ENCODE measurements at places on chromosomes 3 and 15.

GRCh38 chr3:128489927-128490649 is 2.9 kb downstream of the GATA2 start:
- DNase-seq: peak; percentile 41

- no peak for DNase-seq
Observed at GRCh38 chr3:184577546-184577945, 16.0 kb downstream of the EPHB3 start.

GRCh38 chr15:60569596-60569995 is 90.7 kb upstream of the ICE2 start:
- DNase-seq: no peak

DNA sequence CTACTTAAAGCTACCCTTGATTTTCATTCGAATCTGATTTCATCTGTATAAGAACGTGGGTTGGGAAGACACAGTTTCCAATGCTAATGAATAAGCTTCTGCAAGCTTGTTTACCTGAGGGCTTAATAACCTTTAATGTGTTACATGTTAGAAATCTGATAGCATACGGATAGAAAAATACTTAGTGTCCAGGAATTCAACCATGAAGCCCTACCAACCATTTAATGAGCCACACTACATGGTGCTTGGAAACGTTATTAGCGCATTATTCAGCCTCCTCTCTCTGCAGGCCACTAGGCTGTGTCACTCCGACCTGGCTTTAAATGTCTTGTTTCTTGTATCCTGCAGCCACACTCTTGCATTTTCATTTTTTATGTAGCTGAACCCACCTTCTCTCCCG is 1.6 kb downstream of the FAM81A start:
- no peak for DNase-seq

- DNase-seq: no peak
Observed at GRCh38 chr3:34175636-34176176, 377.3 kb downstream of the PDCD6IP start.

DNA sequence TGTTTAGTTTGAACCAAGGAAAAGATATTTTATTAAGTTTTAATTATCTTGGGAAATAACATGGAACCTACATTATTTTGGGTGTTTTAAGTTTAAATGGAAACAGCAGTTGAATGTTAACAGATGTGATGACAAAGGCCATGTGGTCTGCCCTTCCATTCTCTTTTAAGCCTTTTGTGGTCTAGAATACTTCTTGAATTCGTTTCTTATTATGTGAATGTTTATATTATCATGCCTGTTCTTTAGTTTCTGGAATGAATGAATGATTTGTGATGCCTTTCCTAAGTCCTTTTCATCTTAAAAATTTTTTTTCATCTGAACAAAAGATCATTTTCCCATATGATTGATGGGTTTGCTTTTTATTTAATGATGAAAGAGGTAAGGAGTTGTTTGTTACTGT is 44.6 kb downstream of the SNRK start:
- no peak for DNase-seq

DNA sequence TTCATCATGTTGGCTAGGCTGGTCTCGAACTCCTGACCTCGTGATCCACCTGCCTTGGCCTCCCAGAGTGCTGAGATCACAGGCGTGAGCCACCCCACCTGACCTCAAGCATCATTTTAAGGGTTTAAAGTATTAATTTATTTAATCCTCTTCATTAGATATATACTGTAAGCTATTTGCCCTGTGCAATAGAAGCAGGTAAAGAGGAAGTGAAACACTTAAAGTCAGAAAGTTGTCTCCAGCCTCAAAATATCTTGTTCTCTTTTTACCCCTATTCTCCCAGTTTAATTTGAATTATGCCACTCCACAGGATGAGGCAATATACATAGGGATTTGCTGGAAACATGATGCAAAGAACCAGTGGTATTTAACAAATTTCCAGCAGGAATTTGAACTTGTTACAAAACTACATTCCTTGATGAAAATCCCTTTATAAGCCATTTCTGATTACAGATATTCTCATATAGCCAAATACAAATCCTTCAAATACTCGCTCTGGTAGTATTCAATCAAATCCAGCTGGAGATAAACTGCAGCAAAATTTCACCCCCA is 2.0 kb downstream of the NDUFB5 start:
- DNase-seq: no peak

DNA sequence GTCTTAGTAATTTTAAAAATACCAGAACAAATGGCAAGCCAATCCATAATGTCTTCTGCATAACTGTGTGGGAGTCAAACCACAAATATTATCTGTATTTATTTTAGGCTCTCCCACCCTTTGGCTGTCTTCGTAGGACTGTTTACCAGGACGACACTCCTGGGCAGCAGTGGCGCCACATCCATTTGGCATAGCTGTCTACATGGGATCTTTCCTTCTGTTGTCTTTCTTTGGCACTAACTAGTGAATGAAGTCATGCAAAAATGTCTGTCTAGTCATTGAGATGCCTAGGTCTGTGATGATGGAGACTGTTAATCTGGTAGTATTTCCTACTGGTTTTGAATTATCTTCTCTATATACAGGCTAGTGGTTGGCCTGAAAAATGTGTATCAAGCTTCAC is 54.0 kb upstream of the CHMP2B start:
- no peak for DNase-seq

GRCh38 chr3:151580591-151580990 is 119.7 kb upstream of the IGSF10 start:
- no peak for DNase-seq

DNA sequence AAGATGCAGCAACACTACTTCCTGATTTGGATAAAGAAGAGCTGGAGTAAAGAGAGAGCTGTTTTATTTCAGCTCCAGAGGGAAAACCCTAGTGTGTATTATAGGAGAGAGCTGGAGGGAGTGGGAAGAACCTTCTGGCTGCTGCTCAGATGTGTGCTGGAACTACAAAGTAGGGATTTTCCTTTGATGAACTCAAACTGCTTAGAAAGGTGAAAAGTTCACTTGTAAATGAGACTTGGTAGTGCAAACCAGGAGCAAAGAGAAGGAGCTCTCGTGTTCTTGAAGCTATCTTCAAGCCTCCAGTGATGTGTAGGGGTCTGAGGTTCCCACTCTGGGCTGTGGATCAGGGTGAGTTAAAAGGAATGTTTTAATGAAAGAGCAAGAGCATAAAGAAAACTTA is 110.4 kb downstream of the EDEM1 start:
- DNase-seq: no peak

DNA sequence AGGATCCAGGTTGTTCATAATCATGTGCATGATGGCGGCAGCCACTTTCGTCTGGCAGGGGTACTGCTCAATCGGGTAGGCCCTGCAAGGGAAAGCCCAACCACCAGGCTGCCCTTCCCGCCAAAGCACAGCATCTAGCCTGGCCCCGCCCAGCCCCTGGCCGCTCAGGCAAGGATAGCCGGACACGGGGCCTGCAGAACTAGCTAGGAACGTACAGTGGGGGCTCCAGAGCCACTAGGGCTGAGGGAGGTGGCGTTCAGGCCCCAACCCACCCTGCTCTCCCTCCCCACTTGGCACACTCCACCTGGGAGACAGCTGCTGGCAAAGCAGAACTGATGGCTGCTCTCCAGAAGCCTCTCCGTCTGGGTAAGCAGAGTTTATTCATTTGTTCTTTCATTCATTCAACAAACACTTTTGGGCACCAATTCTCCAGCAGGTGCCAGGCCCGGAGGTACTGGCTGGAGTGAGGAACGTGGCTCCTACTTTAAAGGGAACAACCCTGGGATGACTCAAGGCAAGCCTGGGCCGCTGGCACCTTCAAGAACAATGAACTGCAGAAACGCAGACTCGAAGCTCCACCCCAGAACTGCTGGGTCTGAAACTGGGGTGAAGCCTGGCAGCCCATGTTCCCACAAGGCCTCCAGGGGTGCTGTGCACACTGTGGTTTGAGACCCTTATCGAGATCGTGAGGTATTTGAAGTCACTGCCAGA is 7.8 kb downstream of the UROC1 start:
- no peak for DNase-seq

DNA sequence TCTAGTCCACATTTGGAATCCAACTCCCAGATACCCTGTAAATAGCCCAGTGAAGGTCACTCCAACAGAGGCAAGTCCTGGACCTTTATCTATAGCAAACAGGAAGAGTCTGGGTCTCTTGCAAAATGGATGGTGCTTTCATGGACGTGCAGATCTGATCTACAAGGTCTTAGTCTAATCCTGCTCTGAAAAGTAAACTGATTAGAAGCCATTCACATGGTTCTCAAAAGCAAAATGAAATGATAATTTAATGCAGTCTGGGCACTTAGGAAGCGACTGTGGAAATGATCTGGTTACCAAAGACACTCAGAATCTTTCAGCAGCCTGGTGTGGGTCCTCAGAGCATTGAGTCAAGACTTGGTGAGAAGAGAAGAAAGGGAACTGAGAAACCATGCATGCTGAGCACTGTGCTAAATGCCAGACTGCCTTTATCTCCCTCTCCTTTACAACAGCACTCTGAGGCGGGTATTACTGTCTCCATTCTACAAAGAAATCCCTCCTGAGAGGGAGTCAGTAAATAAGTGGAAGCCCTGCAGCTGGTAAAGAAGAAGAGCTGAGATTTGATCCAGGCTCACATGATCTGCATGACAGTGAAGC is 29.0 kb downstream of the AQP9 start:
- DNase-seq: no peak

DNA sequence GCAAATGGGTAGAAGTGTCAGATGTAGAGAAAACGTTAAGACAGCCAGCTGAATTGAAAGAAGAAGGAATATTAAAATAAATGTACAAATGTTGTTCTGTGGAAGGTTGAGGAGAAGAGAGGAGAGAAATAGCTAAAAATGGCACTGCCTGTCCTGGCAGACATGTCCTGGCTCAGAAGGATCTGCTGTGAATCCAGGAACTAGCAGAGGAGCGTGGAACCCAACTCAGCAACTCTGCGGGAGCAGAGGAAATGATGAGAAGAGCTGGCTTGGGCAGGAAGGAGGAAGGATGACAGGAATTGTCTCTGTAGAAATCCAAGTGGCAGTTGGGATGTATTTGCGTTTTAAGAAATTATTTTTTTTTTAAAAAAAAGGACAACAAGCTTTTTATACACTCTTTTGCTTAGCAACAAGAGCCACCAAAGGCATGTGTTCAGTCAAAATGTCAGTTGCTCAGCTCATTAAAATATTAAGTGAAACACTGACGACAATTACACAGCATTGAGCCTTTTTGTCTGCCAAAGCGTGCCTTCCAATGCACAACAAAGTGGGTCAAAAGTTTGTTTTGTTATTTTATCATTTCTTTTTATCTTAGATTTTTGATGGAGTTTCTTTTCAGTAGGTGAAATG is 16.1 kb downstream of the NANOGP8 start:
- no peak for DNase-seq

DNA sequence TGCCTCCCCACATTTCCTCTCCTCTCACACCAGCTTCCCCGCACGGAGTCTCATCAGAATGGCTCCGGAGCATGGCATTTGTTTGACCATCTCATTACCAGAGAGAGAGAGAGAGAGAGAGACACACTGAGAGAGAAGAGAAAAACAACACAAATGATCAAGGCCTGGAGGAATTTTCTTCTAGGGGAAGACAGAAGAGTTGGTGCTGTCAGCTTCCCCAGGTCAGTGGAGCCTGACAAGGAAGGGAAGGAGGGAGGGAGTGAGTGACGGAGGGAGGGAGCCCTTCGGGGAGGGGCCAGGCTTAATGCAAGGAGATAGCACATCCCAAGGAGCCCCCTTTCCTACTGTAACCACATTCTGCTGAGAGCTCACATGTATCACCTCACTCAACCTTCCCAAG is 9.1 kb downstream of the ST8SIA2 start:
- no peak for DNase-seq

- DNase-seq: no peak
Observed at GRCh38 chr15:50544368-50544767, 2.1 kb downstream of the USP50 start.

All from stimulated activated CD4-positive, alpha-beta T cell treated with anti-CD3 and anti-CD28 coated beads, Interleukin-15, amount 100 ng/mL, for 24 hours (primary cell).